Glutamatergic neuron (in vitro differentiated cells): ENCODE measurements at places on chromosomes 2 and 18.

- DNase-seq: no peak
Measured at GRCh38 chr2:168450171-168450570, 5.9 kb upstream of the CERS6 start.

GRCh38 chr2:240303896-240304745 is 131.3 kb upstream of the GPC1 start:
- DNase-seq: no peak

- no peak for DNase-seq
Measured at GRCh38 chr2:214679736-214680135, 129.7 kb downstream of the BARD1 start.

GRCh38 chr2:106866641-106867040 is 19.3 kb downstream of the ST6GAL2 start:
- DNase-seq: no peak

- DNase-seq: no peak
Measured at GRCh38 chr18:75124551-75124950, 84.4 kb downstream of the PTGR3 start.

DNA sequence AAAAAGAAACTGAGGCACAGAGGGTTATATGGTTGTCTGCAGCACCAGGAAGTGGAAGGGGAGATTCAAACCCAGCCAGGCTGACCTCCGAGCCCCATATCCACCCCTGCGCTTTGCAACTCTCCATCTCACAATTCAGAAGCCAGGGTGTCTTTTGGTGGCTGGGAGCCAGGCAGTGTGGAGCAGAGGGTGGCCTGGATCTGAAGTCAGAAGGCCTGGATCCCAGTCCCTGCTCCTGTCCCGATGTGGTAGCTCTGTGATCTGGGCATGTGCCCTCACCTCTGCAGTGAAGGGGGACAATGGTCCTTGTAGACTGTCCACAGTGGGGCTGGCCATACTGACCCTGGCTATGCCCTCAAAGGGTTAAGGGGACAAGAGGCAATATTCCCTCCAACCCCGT is 57.0 kb downstream of the CIB4 start:
- DNase-seq: peak; percentile 7

DNA sequence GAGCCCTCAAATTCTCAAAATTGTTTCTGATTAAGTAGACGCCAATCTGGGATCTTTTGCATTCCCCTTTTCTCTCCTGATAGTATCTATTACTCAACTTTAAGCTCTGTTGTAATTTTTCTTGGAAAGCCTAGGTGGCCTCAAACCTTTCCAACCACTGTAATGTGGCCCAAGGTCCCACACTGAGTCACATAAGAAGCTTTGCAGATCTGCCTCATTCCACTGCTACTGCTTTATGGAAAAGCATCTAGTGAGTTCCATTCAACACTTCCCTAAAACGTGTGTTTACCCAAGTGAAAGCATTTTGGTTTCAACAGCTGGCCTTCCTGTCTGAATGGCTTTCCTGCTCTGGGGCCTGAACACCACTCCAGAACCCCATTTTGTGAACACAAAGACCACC is 493.6 kb upstream of the SPHKAP start:
- DNase-seq: no peak

DNA sequence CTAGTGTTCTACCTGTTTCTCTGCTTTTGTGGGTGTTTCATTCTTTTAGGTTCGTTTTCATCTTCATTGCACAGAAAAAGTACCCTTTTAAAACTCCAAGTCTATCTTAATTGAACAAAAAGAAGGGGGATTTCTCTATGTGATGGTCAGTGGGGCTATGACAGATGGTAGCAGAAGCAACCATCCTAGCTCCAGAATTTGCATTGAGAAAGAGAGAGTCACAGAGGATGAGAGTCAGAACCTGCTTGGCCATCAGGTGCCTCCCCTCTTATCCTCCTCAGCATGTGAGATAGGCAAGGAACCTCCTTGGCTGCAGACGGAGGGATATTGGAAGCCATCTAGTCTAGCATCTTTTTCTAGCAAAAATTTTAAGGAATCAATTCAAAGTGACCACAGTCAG is 398.0 kb upstream of the DCC start:
- DNase-seq: no peak

DNA sequence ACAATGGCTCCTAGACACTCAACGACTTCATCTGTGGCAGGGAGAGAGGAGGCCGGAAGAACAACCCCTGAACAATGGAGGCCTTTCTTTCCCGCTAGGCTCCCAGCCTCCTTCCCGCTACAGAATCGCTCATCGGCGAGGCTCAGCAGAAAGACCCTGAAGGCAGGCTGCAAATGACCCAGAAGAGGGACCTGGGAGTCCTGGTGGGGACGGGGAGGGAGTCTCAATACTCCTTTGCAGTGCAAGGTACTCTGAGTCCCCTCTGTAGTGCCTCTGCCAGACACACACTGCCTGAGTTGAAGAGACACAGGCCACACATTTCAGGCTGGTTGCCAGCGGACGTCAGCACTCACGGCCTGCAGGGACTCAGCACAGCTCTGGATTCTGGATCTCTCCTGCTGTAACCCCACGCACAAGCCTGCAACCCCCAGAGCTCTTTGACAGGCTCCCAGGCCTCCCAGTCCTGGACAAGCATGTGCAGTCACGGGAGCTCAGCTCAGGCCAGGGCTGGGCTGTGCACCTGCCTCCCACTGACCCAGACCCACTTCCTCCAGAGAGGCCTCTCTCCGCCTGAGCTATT is 6.1 kb downstream of the GPR17 start:
- DNase-seq: no peak

DNA sequence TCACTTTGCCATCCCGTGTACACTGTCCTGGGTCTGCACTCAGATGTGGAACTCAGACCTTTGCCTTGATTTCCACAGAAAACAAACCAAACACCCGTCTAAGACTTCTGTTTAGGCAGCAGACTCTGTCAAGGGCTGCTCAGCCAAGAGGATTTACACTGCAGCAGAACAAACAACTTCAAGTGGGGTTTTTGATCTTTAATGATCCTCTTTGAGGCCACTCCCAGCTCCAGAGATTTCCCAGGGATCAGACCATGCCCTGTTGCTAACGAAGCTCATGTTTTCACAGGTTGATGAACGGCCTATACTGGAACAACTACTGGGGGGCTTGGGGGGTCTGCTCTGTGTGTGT is 52.5 kb upstream of the LGALSL start:
- DNase-seq: no peak

- DNase-seq: peak; percentile 85
Measured at GRCh38 chr18:34224423-34225217, at the start of gene NOL4. NOL4 (minus strand) TSS chr18:34224913; CDS start chr18:34223253, 1,660 bp downstream.

DNA sequence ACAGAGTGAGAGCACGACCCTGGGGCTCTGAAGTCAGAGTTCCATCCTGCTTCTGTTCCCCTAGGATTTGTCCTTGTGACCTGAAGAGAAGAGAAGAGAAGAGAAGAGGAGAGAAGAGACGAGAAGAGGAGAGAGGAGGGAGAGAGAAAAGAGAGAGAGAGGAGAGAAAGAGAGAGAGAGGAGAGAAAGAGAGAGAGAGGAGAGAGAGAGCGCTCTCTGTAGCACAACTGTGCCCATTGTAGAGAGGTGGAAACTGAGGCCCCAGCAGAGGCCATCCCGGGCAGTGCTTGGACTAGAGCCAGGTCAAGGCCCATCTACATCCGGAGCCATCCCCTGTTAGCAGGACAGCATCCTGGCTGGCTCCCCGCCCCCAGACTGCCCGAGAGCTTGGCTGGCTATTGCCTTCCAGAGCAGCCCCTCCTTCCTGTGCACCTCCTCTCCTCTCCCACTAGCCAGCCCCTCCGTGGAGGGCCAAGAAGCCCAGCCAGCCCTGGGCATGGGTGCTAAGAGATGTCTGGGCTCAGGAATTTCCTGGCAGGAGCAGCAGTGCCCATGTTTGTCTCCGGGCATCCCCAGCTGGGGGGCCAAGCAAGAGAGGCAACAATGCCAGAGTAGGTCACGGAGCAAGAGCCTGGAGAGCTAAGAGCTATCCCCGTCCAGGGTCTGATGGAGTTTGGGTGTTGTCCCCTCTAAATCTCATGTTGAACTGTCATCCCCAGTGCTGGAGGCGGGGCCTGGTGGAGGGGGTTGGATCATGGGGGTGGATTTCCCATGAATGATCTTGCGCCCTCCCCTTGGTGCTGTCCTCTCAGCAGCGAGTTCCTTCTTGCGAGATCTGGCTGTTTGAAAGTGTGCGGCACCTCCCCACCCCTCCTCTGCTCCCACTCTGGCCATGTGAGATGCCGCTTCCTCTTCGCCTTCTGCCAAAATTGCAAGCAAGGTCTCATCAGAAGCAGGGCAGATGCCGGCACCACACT is 18.2 kb upstream of the GPR55 start:
- DNase-seq: no peak

DNA sequence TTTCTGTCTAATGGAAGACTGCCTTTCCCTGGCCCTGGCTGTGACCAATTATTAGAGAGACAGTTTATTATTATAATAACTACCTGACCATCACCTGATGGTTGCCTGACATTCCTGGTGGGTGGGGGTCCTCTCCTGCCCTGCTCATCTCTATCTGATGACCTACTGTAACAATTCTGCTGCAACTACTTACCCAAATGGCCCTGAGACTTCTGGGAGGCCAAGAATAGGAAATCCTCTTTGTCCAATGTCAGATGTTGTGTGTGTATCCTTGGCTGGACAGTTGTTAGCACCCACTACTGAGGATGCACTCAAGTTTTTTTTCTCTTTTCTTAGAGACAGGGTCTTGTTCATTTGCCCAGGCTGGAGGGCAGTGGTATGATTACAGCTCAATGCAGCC is 110.3 kb downstream of the DDX1 start:
- DNase-seq: no peak

DNA sequence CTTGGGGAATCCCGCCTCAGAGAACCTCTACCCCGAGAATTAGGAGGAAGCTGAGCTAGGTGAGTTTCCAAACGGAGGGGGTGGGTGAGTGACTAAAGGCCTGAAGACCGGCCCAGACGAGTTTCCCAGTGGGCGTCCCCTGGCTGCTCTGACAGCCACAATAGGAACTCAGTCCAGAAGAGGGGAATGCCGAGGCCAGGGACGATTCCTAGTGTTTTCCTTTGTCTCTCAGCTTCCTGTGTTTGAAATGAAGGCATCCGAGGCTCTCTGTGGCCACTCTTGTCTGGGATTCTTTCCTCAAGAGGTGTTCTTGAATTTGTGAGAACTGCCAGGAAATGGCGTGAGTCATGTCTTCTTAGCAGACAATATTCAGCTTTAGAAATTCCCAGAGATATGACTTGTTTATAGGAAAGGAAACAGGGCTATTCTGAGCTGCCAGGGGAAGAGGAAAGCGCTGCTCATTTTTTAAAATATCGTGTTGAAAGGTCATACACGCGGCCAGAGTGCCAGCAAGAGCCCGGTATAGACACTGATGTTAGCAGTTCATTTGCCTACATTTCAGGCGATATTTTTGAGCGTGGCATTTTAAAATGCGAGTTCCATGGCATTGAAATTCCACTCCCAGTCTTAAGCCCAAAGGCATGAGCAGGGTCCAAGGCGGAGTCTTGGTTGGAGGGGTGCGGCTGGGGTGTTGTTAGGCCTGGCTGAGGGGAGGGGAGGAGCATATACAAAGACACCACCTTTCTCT is 169.1 kb upstream of the KLF7 start:
- peak; percentile 22 for DNase-seq

DNA sequence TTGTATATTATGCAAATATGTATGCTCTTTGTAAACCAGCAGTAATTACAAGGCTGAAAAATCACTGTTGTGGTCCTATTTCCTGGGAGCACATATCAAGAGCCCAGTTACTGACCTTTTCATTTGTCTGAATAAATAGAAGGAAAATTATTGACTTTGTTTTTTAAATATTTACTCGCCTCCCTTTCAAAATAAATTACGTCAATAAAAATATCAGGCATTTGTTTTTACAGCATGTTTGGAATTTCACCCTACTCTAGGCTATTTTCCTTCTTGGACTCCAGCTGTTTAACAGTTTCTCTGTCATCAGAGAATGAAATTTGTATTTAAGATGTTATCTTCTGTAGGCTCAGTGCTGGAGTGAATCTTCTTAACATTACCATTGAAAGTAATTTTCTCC is 59.9 kb upstream of the LRATD1 start:
- DNase-seq: no peak

GRCh38 chr2:219852626-219853025 is 225.2 kb downstream of the SLC4A3 start:
- no peak for DNase-seq

- no peak for DNase-seq
Measured at GRCh38 chr2:38690499-38691420, 24.8 kb downstream of the GALM start.

- DNase-seq: no peak
Measured at GRCh38 chr2:32384529-32384928, 27.7 kb downstream of the BIRC6 start.

DNA sequence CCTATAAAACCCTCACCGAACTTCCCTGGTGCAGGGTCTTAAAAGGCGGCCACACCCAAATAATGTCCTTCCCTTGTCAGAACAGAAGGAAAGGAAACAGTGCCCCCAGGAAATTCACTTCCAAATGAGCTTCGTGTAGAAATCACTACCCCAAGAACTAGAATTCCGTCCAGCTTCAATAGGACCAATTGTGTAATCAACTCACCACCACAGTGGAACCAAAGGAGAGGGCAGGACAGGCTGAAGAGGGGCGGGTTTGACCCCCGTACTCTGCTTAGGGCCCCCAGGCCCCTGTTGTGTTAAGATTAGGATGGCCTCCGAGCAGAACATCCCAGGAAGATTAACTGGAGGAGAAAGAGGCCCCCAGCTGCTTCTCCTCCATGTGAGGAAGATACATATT is 24.1 kb downstream of the GPR35 start:
- no peak for DNase-seq

- DNase-seq: peak; percentile 33
Measured at GRCh38 chr2:69741229-69741574, 732 bp upstream of the ANXA4 start.

- no peak for DNase-seq
Measured at GRCh38 chr2:97950329-97951154, 45.2 kb downstream of the TMEM131 start.

DNA sequence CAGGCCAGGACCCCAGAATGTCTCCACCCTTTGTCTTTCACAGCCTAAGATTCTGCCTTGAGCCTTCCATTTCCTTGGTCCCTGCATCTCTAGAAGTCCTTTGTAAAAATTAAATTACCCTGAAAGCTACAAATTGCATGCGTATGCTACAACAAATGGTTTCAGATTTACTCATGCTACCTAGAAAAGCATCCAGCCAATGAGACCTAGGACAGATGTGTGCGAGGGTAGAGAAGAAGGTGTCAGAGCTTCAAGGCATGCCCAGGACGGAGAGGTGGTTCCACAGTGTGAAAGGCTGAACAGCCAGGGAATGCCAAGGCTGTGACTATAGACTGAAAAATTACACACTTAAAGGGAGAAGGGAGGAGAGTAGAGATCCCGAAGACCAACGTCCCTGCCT is 40.2 kb downstream of the CCBE1 start:
- DNase-seq: no peak

DNA sequence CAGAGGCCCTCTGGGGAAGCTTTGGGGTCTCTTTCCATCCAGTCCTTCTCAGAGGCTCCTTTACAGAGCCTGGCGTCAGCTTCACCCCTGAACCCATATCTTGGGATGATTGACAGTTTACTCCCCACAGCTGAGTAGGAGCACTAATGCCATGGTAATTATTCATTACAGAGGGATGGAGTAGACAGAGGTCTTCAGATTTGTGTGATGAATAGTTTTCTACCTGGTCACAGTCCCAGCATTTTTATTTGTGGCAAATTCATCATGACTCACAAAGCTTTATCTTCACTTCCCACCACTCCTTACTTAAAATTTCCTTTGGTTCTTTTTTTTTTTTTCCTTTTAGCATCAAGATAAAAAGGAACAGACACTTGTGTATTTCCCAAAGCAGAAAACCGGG is 104.2 kb downstream of the CCDC85A start:
- no peak for DNase-seq
